WTC11 (cell line): ENCODE measurements at places on chromosomes 16 and 17.

DNA sequence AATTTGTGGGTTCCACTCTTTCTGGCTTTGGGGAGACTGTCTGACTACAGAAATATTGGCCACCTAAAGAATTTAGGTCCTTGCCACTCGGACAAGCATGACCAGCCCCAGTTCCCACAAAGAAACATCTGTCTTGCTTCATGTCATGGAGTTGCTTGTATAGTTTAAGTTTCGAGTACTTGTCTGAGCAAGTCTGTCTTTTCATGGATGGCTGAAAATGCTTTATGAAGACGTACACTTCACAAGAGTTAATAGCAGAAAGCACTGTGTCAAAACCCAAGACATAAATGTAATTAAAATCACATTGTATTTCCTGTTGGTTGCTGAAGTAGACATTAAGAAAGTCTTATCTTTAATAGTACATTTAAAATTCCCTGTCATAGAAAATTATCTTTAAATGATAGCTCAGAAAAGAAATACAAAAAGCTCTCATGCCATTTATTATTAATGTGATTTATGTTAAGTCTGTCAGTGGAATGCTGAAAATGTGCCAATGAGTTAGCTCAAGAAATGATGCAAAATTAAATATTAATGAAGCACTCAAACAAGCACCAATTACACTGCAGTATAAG, 29.8 kb upstream of the XYLT2 start:
- H3K4me3 ChIP-seq: no peak overlapping the region
- DNase-seq: no peak
- peaks cover 3% of the 10 kb centered on the region; the same call in 1 of the 2 replicates for H3K36me3 ChIP-seq
- peaks cover 9% of the 10 kb centered on the region for H3K27me3 ChIP-seq

- no peak overlapping the region for H3K4me3 ChIP-seq
- H3K36me3 ChIP-seq: peaks cover 16% of the 10 kb centered on the region; the same call in 1 of the 2 replicates
- DNase-seq: peak; percentile 5
Measured at GRCh38 chr16:66493490-66494401, 56.2 kb downstream of the TK2 start.

DNA sequence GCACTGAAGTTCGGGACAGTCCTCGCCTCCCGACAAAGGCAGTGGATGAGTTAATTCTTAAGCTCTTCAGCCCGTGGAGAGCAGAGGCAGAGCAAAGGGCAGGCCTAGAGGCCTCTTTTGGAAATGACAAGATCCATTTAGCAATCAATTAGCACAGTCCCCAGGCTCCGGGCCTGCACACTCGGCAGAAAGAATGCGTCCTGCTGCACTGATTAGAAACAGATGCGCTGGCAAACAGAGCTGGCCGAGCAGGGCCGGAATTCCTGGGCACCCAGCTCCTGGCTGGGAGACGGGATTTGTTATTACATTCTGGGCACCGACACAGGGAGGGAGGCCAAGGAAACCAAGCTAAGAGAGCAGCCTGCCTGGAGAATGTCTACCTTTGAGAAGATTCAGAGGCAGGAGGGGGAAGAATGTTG, 162.9 kb downstream of the COPRS start:
- H3K27me3 ChIP-seq: no peaks in the 10 kb centered on the region
- peak; percentile 23 for DNase-seq
- no peak overlapping the region for H3K27ac ChIP-seq
- no peaks in the 10 kb centered on the region for H3K36me3 ChIP-seq
- H3K4me1 ChIP-seq: peaks cover 4% of the 10 kb centered on the region; the same call in 1 of the 2 replicates

DNA sequence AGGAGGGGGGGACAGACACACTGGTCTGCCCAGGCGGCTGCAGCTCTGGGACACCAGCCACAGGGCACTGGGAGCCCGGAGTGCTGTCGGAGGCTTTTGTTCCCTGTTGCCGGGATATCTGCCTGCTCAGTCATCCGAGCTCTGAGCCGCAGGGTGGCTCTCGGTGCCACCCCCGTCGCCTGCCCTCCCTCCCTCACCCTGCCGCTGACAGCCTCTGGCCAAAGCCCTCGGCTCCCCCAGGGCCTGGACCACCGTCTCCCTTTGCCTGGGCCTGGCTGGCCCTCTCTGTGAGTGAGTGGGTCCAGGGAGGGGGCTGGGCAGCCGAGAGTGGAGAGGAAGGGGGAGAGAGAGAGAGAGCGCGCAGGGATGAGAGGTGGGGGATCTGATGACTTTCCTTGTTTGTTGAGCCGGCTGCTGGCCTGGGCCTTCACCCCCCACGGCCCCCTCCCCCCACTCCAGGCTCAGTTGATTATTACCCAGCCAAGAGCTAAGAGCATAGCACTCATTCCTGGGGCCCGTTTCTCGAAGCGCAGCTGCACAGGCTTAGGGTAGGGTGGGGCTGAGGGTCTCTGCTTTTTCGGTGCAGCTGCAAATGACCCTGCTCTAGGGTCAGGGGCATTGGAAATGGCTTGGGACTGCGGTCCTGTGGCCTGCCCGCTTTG, 2.7 kb downstream of the FOXJ1 start:
- no peak overlapping the region for H3K27ac ChIP-seq
- H3K4me3 ChIP-seq: peak overlapping the region; percentile 87
- peaks cover 76% of the 10 kb centered on the region for H3K27me3 ChIP-seq
- H3K36me3 ChIP-seq: no peaks in the 10 kb centered on the region
- H3K4me1 ChIP-seq: peaks cover 78% of the 10 kb centered on the region

DNA sequence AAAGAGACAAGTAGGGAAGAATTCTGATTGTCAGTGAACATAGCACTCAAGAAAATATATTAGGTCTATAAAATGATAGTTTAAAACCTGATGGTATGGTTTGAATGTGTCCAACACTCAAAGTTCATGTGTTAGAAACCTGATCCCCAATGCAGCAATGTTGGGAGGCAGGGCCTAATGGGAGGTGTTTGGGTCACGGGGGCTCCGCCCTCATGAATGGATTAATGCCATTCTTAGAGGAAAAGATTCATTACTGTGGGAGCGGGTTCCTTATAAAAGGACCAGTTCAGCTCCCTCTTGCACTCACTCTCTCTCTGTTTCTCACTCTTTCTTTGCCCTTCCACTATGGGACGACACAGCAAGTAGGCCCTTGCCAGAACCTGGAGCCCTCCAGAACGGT, 41.5 kb upstream of the SLC47A1 start:
- H3K4me3 ChIP-seq: no peak overlapping the region; the same call in 1 of the 2 replicates
- peak overlapping the region; percentile 98 for H3K27ac ChIP-seq
- H3K27me3 ChIP-seq: no peaks in the 10 kb centered on the region
- H3K4me1 ChIP-seq: peaks cover 60% of the 10 kb centered on the region
- H3K36me3 ChIP-seq: no peaks in the 10 kb centered on the region
- DNase-seq: no peak

DNA sequence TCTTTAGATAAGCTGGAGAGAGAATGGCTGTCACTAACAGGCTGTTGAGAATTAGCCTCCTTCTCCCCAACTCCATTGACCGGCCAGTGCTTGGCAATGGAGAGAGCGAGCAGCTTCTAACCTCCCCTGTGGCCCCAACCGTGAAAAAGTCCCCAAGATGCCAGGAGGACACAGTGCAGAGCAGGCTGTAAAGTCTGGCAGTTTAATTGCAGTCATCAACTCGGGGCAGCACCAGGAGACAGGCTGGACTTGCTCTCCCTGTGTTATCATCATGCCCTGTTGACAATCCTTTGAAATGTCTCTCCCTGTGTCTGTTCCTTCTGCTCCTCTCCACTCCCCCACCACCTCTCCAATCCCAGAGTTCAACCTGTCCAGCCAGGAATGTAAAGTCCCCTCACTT, 705 bp upstream of the CDRT4 start:
- DNase-seq: no peak
- no peaks in the 10 kb centered on the region for H3K27me3 ChIP-seq
- peaks cover 13% of the 10 kb centered on the region for H3K4me1 ChIP-seq
- no peak overlapping the region for H3K4me3 ChIP-seq

GRCh38 chr17:48438516-48439061, 8.6 kb upstream of the SKAP1 start:
- H3K27ac ChIP-seq: no peak overlapping the region
- no peaks in the 10 kb centered on the region for H3K36me3 ChIP-seq
- H3K4me3 ChIP-seq: no peak overlapping the region
- H3K27me3 ChIP-seq: peaks cover 24% of the 10 kb centered on the region
- no peak for DNase-seq
- no peaks in the 10 kb centered on the region for H3K4me1 ChIP-seq

- no peak for DNase-seq
- no peaks in the 10 kb centered on the region for H3K36me3 ChIP-seq
- H3K4me3 ChIP-seq: no peak overlapping the region
- H3K4me1 ChIP-seq: peaks cover 7% of the 10 kb centered on the region; the same call in 1 of the 2 replicates
Measured at GRCh38 chr16:84443166-84443802, 61.2 kb downstream of the MEAK7 start.

DNA sequence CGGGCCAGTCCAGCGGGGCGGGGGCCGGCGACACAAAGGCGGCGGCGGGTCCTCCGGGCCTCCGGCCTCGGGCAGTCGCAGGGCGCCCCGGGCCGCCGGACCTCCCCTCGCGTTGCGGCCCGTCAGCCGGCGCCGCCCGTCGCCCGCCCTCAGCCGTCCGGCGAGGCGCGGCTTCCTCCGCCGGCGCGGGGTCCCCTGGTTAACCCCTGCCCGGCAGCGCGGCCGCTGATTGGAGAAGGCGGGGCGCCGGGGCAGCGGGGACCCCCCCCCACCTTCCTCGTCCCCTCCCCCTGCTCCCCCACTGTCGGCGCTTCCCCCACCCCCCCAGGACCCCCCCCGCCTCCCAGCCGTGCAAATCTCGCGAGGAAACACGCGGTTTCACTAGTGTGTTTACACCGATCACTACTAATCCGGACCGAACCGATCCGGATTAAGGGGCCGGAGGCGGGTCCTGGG, at the start of gene TLK2:
TSS of gene TLK2 (plus strand) at position 402 of the 456 bp plus-strand sequence. CDS start 2,301 bp downstream, outside the sequence.
- peak; percentile 76 for DNase-seq
- H3K27me3 ChIP-seq: no peaks in the 10 kb centered on the region
- H3K4me1 ChIP-seq: peaks cover 24% of the 10 kb centered on the region
- peak within 1 kb of the TSS; percentile 96 for H3K27ac ChIP-seq
